ENCODE measurements at places on chromosomes 1 and 21. TPM values are rescaled to one million over a fixed set of nuclear protein-coding genes. Genes with fewer than 3 reads are reported as not detected.

The MROH9 gene
- not detected for total RNA-seq

The SPRR2A gene
- total RNA-seq = not detected

The LYPD8 gene
- not detected for total RNA-seq

The BNIPL gene
- total RNA-seq = 5.3 TPM

The RGS8 gene
- total RNA-seq = not detected

The NES gene
- not detected for total RNA-seq

DNA sequence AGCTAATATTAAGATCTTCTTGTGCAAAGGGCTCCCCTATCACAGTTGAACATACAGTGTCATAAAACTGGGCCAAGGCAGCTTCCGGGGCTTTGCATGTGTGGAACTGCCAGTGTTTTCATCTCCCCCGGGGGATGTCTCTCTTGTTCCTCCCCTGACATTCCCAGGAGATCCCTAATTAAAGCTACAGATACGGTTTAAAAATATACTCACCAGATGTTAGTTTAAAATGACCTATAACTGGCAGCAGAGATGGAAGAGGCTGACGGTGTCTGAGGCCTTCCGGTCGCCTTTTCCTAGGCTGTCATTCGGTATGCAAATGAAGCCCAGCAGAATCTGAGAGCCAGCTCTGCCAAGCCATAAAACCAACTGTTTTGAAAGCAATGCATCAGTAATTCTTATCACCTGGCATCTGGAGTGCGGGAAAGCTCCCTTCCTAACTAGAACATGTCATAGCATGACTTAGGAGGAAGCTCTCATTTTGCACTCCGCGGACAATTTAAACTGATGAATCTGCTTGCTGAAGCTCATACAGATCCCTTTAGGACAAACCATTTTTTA lies 436.5 kb upstream of the VAMP3 start:
- DNase-seq = no peak

- DNase-seq = no peak
Observed at GRCh38 chr1:31703431-31704270, at the start of gene COL16A1. COL16A1 (minus strand) TSS chr1:31704017; CDS start chr1:31702193, 1,824 bp downstream.

GRCh38 chr1:209403921-209404320 lies 179.6 kb upstream of the CAMK1G start:
- DNase-seq = no peak

- no peak for DNase-seq
Observed at GRCh38 chr1:35646043-35646442, 4.7 kb upstream of the PSMB2 start.

DNA sequence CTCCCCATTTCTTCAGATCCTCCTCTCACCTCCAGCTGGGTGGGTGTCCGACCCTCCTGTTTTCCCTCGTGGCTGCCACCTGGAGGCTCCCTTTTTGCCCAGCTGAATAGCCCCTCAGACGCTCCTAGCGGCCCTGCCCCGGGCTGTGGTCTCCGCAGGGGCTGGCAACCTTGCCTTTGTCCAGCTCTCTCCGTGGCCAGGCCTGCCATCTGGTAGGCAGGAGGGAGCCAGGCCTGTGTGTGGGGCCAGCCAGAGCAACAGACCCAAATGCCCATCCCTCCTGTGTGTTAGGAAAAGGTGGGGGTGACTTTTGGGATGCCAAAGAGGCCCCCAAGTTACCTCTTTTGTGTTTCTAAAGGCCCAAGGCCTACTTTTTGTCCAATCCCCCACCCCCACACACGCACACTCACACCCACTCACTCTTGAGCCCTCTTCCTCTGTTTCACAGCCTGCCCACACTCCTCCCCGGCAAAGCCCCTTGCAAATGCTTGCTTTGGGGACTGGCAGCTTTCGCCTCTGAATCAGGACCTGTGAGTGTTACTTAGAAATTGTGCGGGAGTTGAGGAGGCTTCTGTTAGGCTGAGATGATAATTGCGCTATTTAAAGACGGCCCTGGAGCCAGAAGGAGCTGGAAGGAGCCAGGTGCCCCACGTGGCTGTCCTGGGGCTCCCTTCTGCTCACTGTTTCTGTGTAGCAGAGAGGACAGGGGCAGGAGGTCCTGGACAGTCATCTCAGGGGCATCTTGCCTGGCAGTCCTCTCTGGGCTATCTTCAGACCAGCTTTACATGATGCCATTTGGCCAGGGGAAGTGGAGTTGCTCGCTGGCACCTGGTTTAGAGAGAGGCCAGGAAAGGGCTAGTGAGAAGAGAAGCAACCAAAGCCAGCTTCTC lies 9.1 kb downstream of the PPFIA4 start:
- DNase-seq = no peak

DNA sequence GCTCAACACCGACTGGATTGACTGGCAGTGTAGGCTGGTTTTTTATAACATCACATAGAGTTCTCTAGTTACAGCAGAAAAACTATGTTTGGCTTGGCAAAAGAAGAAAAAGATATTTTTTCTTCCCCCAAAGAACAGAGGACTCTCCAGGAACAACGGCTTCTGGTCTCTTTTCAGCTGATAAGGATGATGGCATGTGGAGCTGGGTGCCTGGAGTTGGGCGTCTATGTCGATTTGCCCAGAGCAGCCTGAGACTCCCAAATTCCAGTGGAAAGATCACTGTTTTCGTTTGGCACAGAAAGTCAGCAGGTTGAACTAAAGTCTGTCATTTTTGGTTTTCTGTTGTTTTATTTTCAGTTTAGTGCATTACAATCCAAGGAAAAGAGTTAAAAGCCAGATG lies 91.1 kb downstream of the SMYD2 start:
- DNase-seq = no peak
